ENCODE measurements at places on chromosomes 13 and 19.
A peak's percentile ranks its signal among the peaks of the same experiment; 100 is the strongest.

- no peak for DNase-seq
These were observed 340.5 kb downstream of the ZNF536 start for GRCh38 chr19:30712431-30713337.

DNA sequence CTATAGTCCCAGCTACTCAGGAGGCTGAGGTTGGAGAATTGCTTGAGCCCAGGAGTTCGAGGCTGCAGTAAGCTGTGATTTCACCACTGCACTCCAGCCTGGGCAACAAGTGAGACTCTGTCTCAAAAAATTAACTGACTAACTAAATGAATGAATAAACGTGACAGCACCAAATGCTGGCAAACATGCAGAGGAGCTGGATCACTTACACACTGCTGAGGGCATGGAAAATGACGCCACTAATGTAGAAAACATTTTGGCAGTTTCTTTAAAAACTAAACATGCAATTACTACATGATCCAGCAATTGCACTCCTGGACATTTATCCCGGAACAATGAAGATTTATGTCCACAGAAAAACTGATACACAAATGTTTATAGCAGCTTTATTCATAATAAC, 31.3 kb upstream of the GTF3A start:
- no peak for DNase-seq

DNA sequence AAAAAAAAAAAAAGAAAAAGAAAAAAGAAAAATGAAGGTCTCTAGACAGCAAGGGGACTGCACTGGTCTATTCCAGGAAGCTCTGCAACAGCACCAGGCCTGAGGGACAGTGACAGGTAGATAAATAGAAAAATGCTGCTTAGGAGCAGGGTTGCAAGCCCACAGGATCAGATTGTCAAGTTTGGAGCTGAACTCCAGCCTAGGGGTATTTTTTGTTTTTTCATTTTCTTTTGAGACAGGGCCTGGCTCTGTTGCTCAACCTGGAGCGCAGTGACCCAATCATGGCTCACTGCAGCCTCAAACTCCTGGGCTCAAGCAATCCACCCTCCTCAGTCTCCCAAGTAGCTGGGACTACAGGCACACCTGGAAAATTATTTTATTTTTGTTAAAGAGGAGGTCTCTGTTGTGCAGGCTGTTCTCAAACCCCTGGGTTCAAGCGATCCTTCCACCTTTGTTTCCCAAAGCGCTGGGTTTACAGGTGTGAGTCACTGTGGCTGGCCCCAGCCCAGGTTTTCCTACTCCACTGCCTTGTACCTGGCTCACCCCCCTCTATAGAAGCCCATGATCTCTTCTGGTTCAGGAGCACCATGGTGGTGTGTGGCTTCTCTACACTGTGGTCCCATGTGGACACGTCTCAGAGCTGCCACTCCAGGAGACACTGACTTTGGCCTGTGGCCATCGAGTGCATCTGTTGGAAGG, 23.9 kb downstream of the POP4 start:
- no peak for DNase-seq

DNA sequence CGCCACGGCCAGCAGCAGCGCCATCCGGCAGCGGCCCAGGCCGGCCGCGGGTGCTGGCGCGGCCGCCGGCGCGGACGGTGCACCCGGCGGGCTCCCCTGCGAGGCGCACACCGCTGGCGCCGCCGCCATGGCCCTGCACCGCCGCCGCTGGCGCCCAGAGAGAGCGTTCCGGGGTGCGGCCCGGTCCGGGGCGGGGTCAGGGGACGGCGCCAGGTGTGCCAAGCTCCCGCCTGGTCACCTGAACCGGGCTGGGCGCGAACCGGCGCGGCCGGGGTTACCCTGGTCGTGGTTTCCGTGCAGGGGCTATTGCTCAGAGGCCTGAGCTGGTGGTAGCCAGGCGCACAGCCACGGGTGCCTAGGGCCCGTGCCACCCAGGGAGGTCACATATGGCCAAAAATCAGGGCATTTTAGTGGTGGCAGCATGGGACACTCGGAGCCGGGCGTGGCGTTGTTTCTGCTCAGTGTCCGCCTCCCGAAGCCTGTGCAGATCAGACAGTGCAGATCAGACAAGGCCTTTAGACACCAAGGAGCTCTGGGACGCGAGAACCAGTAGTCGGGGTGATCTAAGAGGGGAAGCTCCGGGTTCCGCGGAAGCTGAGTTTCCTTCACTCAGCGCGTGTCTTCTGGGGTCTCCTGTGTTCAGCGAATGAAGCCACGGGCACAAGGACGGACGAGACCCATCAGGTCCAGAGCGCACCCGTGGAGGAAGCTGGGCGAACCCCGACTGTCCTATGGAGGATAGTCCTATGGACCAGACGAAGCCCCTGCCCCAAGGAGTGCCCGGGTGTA, at the start of gene TMEM238:
TMEM238 (minus strand) TSS at position 162 of the 789 bp plus-strand sequence; CDS start at position 129, 33 bp downstream.
- DNase-seq, result no peak

- DNase-seq, result no peak
These were observed 26.4 kb downstream of the MAP2K2 start for GRCh38 chr19:4097501-4097900.

DNA sequence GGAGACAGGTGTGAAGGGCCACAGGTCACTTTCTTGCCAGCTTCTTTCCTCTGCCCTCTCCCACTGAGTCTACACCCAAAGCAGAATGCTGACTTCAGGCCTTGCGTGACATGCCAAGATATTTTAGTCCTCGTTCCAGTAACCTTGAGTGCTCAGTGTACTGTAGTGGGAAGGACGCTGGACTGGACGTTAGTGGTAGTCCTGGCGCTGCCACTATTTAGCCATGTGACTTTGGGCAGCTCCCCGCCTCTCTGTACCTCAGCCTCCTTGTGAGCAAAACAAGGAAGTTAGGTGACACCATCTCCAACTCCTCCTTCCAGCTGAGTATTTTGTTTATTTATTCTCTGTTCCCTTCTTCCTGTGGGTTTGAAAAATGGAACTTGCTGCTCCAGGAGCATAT, 86.1 kb downstream of the FRY start:
- DNase-seq, result no peak

GRCh38 chr19:36436531-36436930, 18.1 kb upstream of the ZFP82 start:
- DNase-seq, result no peak

DNA sequence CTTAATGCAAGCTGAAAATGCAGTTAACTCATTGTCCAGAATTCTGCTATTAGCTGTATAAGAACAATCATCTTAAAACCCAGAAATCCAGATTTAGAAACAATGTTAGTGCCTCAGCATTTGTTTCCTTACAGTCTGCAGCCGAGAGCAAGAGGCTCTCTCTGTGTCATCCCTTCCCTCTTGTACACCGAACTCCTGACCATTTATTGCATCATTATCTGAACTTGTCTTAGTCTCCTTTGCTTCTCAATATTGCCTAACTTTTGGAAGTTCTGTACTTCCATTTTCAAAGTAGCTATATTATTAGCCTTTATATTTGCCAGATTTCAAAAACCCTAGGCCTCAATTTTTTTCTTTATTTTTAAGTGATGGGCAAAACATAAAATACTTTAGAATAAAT, 27.1 kb downstream of the RNASEH2B start:
- DNase-seq, result no peak

DNA sequence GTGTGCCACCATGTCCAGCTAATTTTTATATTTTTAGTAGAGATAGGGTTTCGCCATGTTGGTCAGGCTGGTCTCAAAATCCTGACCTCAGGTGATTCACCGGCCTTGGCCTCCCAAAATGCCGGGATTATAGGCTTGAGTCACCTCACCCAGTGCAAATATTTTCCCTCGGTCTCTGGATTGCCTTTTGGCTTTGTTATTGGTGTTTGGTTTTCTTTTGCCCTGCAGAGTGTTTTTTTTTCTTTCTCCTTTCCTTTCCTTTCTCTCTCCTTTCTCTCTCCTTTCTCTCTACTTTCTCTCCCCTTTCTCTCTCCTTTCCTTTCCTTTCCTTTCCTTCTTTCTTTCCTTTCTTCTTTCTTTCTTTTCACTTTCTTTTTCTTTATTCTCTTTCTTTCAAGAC, 33.2 kb downstream of the KDM4B start:
- no peak for DNase-seq

- DNase-seq, result no peak
These were observed 10.3 kb downstream of the GNA15 start for GRCh38 chr19:3145909-3146676.

DNA sequence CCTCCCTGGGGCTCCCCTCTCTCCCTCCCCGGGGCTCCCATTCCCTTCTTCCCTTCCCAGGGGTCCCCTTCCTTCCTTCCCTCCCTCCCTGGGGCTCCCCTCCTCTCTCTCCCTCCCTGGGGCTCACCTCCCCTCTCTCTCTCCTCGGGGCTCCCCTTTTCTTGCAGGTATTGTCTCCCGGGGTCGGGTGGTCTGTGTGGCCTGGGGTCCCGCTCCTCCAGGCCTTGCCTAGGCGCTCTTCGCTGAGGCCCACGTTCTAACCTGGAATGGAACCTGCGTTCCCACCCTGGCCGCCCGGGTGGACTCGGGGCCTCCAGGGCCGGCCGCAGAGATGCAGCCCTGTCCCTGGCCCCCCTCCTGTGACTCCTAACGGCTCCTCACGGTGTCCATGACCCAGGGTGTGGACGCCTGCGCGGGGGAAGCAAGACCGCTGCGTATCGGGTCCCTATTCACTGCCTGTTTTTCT, 940 bp upstream of the DCUN1D2 start:
- no peak for DNase-seq

- DNase-seq, result no peak
These were observed 20.6 kb downstream of the CILP2 start for GRCh38 chr19:19558636-19559035.

DNA sequence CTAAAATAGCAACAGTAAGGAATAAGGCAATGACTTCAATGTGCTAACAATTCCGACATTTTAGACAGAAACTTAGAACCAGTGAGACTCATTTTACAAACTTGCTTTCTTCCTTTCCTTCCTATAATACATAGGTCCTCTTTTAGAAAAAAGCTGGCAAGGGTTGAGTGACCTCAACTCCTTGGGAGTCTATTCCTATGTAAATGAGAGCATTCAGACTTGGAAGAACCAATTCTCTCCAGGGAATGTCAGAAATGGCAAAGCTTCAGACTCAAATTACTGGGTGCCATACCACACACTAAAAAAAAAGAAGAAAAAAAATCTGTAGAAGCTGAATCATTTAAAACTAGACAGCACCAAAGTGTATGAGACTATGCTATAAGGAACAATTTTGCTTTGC, 1328.2 kb downstream of the OLFM4 start:
- no peak for DNase-seq

- DNase-seq, result no peak
These were observed 10.1 kb downstream of the BCL3 start for GRCh38 chr19:44758596-44758995.

DNA sequence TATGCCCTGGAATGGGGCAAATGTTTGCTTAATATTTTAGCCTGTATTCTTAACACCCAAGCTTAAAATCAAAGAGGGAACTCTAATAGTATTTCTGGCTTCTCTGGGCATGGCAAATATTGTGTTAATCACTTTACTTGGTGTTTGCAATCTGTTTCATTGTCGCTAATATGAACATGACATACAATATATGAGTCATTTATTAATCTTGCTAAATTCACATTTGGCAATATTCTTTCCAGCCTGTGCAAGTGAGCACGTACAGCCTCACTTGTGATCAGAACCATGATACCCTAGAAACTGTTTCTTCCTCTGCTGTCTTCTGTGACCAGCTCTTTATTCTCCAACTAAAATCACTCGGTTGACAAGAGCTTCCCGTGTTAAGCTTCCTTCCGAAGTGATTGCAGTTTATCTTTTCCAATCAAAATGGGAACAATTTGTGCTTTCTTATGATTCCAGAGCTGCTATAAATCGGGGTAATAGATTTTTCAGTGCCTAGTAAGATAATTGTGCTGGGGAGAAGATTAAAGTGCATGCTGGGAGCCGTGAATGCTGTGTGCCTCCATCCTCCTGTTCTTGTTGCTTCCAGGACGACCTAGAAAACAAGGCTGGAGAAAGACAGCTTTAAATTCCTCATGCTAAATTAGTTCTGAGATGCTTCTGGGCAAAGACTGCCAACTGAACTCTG, 153.0 kb upstream of the TMTC4 start:
- no peak for DNase-seq

DNA sequence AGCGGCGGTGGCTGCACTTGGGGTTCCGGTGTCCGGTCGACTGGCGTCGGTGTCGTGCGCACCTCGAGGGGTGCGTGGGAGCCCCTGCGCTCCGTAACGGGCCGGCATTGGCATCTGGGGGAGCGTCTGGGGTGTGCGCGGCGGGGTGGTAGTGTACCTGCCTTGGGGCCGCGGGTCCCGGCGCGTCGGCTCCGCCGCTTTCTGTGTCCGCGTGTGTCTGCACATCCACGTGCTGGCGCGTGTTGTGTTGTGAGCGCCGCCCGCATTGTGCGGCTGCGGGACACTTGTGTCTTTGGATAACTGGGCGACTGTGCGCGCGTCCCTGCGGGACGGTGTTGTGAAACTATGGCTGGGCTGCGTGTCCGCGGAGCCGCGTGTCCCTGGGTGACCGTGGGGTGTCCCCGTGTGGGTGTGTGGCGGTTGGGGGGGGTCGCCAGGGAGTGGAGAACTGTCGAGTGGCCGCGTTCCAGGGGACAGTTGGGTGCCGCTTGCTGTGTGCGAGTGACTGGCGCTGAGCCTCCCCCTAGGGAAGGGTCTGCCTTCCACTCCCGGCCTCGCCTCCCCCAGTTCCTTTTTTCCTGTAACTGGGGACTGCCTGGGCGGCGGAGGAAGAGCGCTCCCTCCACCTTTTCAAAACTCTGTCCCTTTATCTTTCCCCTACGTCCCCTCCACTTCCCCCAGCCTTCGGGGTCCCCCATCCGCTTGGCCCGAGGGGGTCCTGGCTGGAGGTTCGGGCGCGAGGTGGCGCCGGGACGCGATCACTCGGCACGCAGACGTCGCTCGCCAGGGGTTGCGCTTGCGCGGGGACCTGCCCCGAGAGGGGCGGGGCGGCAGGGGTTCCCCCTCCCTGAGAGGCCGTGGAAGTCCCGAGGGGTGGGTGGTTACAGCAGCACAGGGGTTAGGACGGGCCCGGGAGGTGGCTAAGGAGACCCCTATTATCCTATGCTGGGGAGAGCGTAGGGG, 5.7 kb upstream of the NFIC start:
- DNase-seq, result peak; percentile 61

- DNase-seq, result no peak
These were observed 20.0 kb upstream of the WTIP start for GRCh38 chr19:34461375-34462100.

DNA sequence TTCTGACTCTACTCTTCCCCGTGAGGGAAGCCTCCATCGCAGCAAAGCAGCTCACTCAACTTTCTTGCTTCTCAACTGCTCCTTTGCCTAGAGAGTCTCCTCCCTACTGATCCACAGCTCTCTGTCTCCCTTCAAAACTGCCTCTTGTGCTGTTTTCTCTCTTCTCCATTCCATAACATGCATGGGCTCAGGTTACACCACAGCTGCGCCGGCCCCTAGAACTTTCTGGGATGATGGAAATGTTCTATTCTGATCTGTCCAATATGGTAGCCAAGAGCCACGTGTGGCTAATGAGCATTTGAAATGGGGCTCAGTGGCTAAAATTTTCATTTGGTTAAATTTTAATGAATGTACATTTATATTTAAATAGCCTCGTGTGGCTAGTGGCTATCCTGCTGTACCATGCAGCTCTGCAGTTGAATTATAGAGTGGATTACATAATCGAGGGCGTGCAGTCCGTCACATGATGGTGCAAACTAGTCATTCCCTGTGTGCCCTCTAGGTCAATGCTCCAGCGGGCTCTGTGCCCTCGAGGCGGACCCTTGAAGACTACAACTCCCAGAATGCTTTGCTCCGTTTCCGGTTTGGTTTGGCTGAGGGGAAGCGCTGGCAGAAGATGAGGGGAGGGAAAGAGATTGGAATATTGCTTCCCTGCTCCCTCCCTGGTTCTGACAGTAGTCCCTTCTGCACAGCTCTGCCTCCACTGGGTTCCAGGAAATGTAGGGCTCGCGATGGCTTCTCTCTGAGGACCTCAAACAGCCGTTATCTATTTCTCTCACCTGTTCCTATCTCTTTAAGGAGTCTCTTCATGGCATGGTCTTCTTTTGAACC, 109.8 kb downstream of the CACNA1A start:
- DNase-seq, result no peak

All from stimulated activated CD8-positive, alpha-beta memory T cell treated with anti-CD3 and anti-CD28 coated beads, Interleukin-15, amount 100 ng/mL, for 48 hours (primary cell).